ENCODE measurements at places on chromosomes 12 and 14.

DNA sequence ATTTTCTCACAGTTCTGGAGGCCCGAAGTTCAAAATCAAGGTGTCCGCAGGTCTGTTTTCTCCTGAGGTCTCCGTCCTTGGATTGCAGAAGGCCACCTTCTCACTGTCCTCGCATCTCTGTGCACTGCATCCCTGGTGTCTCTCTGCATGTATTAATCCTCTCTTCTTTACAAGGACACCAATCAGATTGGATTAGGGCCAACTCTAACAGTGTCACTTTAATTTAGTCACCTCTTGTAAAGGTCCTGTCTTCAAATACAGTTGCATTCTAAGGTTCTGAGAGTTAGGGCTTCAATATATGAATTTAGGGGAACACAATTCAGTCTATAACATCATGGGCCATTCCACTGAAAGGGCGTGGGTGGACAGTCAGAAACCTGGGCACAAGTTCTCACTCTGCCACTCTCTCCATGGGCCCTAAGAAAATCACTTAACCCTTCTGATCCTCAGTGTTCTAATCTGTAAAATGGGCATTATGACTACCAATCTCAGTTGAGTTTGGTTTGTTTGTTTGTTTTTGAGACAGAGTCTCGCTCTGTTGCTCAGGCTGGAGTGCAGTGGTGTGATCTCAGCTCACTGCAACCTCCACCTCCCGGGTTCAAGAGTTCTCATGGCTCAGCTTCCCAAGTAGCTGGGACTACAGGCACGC lies 41.6 kb upstream of the FGD4 start:
- H3K27ac ChIP-seq: no peak overlapping the region
- H3K4me1 ChIP-seq: no peaks in the 10 kb centered on the region
- H3K4me3 ChIP-seq: no peak overlapping the region
- no peaks in the 10 kb centered on the region for H3K27me3 ChIP-seq

DNA sequence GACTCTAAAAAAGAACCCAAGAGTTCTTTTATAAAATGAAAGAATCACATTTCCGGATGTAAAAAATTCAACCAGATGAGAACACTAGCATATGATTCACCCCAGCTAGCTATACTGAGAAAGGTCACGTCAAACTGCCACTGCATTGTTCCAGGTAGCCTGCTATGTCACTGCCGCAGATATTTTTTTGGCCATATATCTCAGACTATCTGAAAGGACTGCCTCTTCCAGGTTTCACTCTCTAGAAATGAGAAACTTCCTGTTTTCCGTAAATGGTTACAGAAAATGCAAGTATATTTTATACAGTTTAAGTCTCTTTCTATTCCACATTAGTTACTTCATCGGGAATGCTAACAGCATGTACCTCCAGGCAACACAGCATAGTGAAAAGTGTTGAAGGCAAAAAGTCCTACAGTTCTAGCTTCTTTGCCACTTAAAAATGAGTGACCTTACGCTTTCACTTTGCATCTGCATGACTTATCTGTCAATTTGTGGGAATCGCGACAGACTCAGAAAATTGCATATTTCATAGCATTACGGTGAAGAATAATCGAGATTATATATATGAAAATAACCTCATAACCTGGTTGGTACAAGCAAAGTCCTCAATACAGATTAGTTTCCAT lies 105.2 kb downstream of the MED13L start:
- no peaks in the 10 kb centered on the region for H3K36me3 ChIP-seq
- H3K4me1 ChIP-seq: no peaks in the 10 kb centered on the region
- H3K27me3 ChIP-seq: no peaks in the 10 kb centered on the region
- DNase-seq: no peak
- H3K27ac ChIP-seq: no peak overlapping the region
- no peak overlapping the region for H3K4me3 ChIP-seq

GRCh38 chr14:89093083-89093730 lies 268.8 kb downstream of the TTC8 start:
- no peaks in the 10 kb centered on the region for H3K36me3 ChIP-seq
- no peak for DNase-seq
- no peak overlapping the region for H3K4me3 ChIP-seq
- H3K27me3 ChIP-seq: no peaks in the 10 kb centered on the region

DNA sequence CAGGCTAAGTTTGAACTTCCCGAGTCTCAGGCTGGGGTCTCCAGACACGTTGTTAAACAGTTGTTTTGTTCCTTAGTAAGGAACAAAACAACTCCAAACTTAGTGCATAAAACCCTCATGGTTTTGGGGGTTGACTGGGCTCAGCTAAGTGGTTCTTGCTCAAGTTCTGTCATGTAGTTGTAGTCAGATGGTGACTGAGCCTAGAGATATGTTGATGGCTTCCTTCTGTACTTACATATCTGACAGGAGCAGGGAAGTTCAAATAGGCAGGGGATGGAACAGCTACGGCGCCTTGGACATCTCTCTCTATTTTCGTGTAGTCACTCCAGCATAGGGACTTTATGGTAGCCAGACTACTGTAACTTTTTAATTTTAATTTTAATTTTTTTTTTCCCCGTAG lies 45.7 kb downstream of the SPATS2 start:
- no peak overlapping the region for H3K4me3 ChIP-seq
- H3K27me3 ChIP-seq: no peaks in the 10 kb centered on the region
- H3K4me1 ChIP-seq: peaks cover 51% of the 10 kb centered on the region
- peak overlapping the region; percentile 8 for H3K27ac ChIP-seq
- DNase-seq: no peak

DNA sequence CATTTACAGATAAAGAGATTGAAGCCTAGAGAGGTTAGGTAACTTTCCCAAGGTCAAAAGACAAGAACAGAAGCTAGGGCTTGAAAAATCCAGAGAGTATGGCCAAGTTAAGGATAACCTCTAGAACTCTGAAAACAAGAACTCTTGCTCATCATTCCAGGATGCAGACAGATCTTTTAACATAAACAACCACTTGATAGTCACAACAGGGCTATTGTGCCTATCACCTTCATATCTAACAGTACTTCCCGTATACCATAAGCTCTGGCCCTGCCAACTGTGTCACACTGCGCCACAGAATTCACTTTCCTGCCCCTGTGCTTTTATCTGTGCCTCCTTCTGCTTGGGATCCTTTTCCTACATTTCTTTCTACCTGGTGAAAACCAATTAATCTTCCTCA lies 18.2 kb downstream of the ERP29 start:
- no peak overlapping the region for H3K27ac ChIP-seq
- DNase-seq: no peak
- H3K4me3 ChIP-seq: no peak overlapping the region
- peaks cover 27% of the 10 kb centered on the region for H3K4me1 ChIP-seq

DNA sequence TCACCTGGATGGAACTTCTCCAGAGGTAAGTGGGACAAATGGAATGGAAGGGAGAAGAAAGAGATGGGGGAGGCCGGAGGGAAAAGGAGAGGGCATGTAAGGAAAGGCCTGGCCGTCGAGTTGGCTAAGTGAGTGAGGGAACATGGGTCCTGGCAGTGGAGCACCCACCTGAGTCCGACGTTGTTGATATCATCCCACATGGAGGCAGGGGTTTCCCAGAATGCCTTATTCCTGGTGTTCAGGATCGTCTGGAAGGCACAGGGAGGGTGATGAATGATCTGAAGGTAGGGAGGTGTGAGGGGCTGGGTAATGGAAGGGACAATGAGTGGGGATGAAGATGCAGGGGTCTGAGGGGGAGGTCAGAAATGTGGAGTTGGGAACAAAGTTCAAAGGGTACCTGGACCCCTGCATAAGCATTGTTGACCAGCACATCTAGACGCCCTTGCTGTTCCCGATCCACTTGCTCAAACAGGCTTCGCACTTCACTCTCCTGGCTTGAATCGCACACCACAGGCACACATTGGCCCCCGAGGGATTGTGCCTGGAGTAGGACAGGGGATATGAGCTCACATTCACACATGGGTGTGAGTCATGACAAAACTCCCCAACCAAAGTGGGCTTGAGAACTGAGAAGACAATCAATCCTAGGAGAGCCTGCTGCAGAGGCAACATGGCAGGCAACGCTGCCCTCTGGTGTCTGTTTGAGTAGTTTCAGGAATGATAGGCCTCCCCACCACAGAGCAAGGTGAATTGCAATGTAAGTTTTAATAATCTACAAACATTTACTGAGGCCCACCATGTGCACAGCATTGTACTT lies 3.0 kb downstream of the DHRS1 start:
- no peak overlapping the region for H3K27ac ChIP-seq
- H3K36me3 ChIP-seq: peaks cover 16% of the 10 kb centered on the region
- DNase-seq: peak; percentile 93
- H3K27me3 ChIP-seq: no peaks in the 10 kb centered on the region
- no peak overlapping the region for H3K4me3 ChIP-seq

DNA sequence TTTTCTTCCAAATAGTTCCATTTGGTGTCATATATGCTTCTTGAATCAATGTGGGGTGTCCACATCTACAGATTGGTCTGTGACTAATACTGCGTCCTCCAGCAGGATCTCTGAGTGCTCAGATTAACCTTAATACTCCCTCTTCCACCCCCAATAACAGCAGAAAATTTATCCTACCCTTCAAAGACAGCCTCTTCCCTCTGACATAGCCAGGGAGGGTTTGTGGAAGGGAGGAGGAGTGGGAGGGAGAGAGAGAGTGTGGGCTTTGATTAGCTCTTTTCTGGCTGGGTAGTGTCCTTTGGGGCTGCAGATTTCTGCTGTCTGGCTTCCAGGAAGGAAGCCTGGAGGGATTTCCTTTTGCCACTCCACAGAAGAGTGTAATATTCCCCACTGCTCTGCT lies 220.7 kb downstream of the TTC6 start:
- no peak overlapping the region for H3K27ac ChIP-seq
- DNase-seq: no peak
- H3K4me1 ChIP-seq: no peaks in the 10 kb centered on the region
- no peaks in the 10 kb centered on the region for H3K36me3 ChIP-seq

DNA sequence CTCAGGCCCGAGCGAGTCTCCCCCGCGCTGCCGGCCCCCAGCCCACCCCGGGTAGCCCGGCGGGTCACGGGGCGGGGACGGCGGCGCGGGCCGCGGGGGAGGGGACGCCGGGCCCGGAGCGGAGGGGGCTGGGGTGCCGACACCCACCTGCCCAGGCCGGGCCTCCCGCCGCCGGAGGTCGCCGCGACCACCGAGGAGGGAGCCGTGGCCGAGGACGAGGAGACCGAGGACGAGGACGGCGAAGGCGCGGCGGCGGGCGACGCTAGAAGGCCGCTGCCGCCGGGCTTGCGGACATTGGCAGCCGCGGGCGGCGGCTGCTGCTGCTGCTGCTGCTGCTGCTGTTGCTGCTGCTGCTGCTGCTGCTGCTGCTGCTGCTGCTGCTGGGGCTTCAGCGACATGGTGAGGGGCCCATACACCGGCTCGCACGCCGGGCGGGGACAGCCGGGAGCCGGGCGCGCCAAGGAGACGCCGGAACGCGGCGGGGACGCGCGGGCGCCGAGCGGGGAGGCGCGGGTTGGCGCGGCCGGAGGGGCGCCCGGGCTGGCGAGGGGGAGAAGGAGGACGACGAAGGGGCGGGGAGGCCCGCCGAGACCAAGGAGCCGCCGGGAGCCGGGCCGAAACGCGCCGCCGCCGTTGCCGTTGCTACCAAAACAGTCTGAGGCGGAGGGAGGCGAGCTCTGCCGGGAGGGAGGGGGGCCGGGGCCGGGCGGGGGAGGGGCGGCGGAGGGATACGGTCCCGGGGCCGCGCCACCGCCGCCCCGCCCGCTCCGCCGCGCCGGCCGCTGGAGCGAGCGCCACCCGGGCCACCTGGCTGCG lies at the start of gene ATXN2:
Gene ATXN2 (minus strand): TSS at position 679 of the 816 bp plus-strand sequence. CDS start 281 bp downstream, at position 398.
- DNase-seq: peak; percentile 87
- H3K4me1 ChIP-seq: peaks cover 42% of the 10 kb centered on the region
- H3K27ac ChIP-seq: peak within 1 kb of the TSS; percentile 85
- H3K4me3 ChIP-seq: peak within 1 kb of the TSS; percentile 86
- peaks cover 6% of the 10 kb centered on the region for H3K36me3 ChIP-seq

- H3K27ac ChIP-seq: peak overlapping the region; percentile 33
- DNase-seq: no peak
- H3K4me3 ChIP-seq: no peak overlapping the region
Measured at GRCh38 chr12:779745-780734, 27.7 kb downstream of the WNK1 start.

- no peak overlapping the region for H3K4me3 ChIP-seq
- H3K4me1 ChIP-seq: no peaks in the 10 kb centered on the region
- no peaks in the 10 kb centered on the region for H3K36me3 ChIP-seq
- no peak for DNase-seq
- no peaks in the 10 kb centered on the region for H3K27me3 ChIP-seq
Measured at GRCh38 chr12:103913100-103913499, 17.1 kb upstream of the HSP90B1 start.

DNA sequence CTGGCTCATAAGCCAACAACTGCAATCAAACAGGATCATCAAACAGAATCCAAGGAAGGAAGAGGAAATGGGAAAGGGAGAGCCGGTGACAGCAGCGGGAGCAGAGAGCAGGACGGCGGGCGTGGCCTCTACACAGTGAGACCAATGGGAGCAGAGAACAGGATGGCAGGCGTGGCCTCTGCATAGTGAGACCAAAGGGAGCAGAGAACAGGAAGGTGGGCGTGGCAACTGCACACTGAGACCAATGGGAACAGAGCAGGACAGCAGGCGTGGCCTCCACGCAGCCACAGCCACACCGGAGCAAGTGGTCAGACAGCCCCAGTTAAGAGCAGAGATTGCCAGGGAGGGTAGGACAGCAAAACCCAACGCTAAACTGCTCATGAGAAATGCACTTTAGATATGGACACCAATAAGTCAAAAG lies 16.4 kb downstream of the LRCOL1 start:
- H3K4me3 ChIP-seq: no peak overlapping the region
- peak; percentile 94 for DNase-seq
- H3K36me3 ChIP-seq: no peaks in the 10 kb centered on the region
- H3K27me3 ChIP-seq: no peaks in the 10 kb centered on the region
- H3K4me1 ChIP-seq: peaks cover 19% of the 10 kb centered on the region
- H3K27ac ChIP-seq: no peak overlapping the region

- no peaks in the 10 kb centered on the region for H3K27me3 ChIP-seq
- H3K36me3 ChIP-seq: no peaks in the 10 kb centered on the region
- no peak for DNase-seq
Measured at GRCh38 chr12:116331876-116332275, 54.4 kb upstream of the MED13L start.

DNA sequence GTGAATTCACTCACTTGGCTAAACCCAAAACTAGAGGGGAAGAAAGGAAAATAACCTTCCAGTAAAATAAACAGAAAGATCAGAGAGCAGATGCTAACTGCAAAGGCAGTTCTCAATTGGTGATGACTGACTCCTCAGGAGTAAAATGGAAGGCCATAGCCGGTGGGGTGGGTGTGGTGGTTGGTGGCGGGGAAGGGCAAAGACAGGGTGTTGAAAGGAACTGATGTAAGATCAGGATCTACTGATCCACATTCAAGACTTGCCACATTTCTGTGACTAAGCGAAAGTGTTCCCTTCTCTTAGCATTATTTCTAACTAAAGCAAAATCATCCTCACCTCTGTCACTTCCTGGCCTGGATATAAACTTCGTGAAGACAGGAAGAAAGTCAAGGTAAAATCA lies 26.3 kb upstream of the TC2N start:
- H3K4me1 ChIP-seq: no peaks in the 10 kb centered on the region
- no peaks in the 10 kb centered on the region for H3K27me3 ChIP-seq
- H3K4me3 ChIP-seq: no peak overlapping the region
- DNase-seq: no peak

DNA sequence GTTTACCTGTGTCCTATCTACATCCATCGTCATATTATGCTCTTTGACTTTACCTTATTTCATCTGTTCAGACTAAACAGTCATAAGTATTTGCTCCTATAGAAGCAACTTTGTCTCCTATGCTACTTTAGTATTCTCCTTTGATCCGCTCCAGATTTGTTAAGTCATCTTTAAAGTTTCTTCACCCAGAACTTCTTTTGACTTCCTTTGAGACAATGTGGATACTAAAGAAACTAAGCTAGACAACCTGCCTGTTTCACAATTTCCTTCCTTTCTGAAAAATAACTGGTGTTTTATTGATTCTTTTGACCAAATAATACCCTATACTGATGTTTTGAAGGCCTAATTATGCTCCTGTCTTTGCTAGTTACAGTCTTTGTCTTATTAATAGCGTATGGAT lies 30.0 kb upstream of the LRRK2 start:
- no peaks in the 10 kb centered on the region for H3K4me1 ChIP-seq
- H3K4me3 ChIP-seq: no peak overlapping the region
- H3K27ac ChIP-seq: no peak overlapping the region
- no peaks in the 10 kb centered on the region for H3K27me3 ChIP-seq
